ENCODE measurements at places on chromosomes 1 and 21.
A peak's percentile ranks its signal among the peaks of the same experiment; 100 is the strongest.

DNA sequence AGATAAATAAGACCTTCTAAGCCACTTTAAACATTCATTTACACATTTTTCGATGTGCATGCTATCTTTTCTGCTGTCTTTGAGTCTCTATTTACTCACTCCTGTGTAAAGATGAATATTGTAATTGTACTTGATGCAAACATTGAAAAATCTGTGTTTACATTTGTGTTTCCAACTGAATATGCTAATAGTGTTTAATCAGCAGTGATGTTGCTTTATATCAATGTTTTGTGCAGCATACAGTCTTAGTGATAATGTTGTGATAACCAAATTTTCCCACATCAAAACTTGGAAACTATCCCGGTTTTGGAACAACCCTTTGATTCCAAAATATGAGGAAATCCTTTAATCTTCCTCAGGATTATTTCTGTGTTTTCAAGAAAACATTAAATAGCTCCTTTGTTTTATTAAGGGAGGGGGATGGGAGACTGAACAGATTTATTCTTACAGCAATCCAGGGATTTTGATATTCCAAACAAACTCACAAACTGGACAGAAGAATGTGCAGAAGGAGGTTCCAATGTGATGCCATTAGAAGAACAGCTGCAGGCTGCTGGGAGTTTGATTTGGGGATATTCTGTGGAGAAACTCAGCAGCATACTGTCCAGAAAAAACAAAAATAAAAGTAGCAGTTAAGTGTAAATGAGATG, 248.0 kb downstream of the S1PR1 start:
- no peak for DNase-seq

DNA sequence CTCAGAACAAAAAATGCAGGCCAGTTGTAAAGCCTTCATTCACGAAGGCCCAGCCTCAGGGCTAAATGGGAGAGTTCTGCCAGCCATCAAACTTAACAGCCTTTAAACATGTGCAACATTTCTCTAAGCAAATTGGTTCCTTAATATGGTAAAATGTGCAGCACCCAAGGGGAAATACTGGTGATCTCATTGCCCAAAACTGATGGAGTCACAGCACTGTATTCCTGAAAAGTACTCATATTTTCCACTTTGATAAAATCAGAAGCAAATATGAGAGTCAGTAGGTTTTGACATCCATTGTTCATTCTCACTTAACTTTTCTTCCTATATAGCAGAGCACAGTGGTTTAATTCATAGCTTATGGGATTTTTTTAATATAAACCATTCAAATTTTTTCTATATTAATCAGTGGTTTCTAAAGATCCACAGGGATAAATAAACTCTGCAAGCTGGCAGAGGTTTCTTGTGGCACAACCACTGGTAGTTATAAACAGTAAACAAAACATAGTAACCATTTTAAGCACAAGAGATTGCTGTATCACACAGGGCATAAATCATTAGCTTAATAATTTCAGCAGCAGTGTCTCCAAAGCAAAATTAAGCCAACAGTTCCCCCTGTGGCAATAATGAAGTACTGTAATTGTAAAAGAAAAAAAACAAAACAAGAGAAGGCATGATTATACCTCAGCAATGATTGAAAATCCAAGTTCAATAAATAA, 106.9 kb upstream of the LYPLAL1 start:
- DNase-seq: peak; percentile 56

DNA sequence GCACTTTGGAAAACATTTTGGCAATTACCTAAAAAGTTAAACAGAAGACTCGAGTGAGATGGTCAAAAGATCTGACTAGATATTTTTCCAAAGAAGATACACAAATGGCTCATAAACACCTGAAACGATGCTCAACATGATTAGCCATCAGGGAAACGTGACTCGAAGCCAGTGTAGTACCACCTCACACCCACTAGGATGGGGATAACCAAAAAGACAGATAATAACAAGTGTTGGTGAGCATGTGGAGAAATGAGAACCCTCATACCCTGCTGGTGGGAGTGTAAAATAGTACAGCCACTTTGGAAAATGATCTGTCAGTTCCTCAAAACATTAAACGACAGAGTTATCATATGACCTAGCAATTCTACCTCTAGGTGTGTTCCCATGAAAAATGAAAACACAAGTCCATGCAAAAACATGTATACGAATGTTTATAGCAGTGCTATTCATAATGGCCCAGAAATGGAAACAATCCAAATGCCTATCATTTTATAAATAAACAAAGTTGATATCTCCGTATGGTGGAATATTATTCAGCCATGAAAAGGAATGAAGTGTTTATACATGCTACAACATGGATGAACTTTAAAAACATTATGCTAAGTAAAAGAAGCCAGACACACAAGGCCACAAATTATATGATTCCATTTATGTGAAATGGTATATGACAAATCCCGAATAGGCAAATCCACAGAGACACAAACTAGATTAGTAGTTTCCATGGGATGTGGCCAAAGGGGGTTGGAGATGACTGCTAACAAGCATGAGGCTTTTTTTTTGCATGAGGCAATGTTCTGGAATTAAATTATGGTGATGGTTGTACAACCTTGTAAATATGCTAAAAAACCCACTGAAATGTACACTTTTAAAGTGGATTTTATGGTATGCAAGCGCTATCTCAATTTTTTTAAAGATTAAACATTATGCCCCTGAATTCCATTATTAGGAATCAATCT, 625.3 kb downstream of the KIF26B start:
- peak; percentile 68 for DNase-seq

DNA sequence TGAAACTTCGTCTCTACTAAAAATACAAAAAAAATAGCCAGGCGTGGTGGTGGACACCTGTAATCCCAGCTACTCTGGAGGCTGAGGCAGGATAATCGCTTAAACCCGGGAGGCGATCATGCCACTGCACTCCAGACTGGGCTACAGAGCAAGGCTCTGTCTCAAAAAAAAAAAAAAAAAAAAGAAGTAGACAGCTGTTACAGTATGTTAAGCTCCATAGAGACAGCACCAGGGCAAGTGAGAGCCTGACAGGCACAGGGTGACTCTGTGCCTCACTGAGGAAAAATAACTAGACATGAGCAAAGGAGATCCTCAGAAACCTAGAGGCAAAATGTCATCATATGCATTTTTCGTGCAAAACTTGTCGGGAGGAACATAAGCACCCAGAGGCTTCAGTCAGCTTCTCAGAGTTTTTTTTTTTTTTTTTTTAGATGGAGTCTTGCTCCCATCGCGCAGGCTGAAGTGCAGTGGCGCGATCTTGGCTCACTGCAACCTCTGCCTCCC, 9.0 kb upstream of the PRDX1 start:
- no peak for DNase-seq

- peak; percentile 86 for DNase-seq
Measured at GRCh38 chr1:91700332-91700731, 185.6 kb downstream of the TGFBR3 start.

GRCh38 chr1:18640228-18641004, 9.8 kb downstream of the PAX7 start:
- DNase-seq: no peak

GRCh38 chr1:32518976-32519375, 20.3 kb upstream of the ZBTB8A start:
- DNase-seq: no peak

GRCh38 chr1:185568155-185569123, 165.8 kb upstream of the HMCN1 start:
- DNase-seq: no peak

DNA sequence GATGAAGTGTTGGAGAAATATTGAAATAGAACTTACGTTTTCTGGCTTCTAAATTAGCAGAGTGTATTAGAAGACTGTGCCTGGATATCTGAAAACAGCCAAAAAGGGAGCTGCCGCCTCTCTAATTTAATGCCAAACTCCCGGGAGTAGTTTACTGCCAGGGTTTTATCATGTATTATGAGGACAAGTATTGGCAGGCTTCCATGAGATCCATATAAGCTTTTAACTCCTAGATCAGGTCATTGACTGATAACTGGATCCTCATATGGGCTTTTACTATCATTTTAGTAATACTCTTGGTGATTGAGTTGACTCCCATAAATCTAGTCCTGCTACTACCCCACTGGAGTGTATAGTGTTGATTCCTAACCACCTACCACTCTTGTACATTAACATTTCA, 178.4 kb upstream of the CXADR start:
- no peak for DNase-seq

GRCh38 chr1:240539769-240540414, 72.1 kb downstream of the GREM2 start:
- no peak for DNase-seq

- no peak for DNase-seq
Measured at GRCh38 chr1:158728510-158729225, 8.1 kb upstream of the OR6K3 start.

DNA sequence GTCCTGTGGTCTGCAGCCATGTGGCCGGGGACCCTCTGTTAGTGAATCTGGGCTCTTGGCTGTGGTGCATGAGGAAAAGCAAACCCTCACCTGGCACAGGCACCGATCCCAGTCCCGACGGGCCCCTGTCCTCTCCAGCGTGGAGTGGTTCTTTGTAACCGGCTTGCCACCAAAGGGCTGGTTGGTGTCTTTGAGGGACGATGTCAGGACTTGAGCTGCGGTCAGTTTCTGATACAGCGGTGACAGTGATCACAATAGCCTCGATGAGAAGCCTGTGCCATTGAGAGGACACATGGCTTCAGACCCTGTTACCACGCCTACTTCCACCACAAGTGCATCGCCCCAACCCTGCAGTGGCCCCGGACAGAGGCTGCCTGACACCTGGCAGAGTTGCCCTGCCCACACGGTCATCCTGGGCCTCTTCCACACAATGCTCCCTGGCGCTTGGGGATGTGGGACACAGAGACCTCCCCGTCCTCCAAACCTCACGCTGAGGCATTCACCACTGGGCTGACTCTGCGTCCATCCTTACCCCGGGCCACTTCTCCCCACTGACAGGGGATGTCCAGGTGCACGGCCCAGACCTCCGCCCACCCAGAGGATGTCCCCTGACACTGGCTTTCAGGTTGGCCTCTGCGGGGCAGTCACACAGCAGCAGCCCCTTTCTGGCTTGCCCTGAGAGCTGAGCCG, 18.8 kb upstream of the ACTRT2 start:
- no peak for DNase-seq

GRCh38 chr1:11955221-11955620, 20.7 kb downstream of the PLOD1 start:
- no peak for DNase-seq

DNA sequence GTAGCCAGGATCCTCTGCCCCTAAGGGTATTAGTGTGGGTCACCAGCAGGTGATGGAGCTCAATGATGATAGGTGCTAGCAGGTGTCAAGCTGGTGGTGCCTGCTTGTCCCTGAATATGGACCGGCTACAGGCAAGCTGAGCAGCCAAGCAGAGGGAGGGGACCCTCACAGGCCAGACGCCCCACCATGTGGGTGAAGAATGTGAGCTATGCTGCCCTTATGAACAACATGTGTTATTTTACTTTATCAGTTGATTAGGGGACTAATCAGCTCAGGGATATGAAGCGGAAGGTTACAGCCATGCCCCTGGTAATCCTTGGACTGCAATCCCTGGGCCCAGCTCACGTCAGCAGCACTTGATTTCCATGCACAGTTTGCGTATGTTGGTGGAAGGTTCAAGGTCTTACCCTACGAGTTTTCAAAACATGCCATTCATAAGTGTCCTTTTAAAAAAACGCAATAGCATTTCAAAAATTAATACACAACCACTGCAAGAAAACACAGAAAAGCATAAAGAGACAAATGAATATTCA, 106.0 kb downstream of the CDC7 start:
- DNase-seq: no peak

- DNase-seq: peak; percentile 79
Measured at GRCh38 chr1:50265790-50266314, 157.1 kb downstream of the ELAVL4 start.

DNA sequence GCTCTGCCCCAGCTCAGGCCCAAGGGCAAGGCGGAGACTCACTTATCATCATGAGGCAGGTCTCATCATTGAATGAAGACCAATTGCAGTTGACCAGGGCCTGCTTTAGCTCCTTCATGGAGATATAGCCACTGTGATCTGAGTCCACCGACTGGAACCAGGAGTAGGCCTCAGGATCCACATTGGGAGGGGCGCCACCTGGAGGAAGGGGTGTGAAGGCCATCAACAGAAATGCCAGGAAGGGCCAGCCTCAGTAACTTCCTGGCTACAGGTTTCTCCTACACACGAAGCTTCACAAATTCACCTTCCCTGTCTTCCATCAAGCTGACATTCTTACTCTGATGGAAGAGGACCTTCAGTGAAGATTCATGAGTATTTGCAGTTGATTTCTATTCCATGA, 11.6 kb downstream of the PEF1 start:
- no peak for DNase-seq

GRCh38 chr1:48864913-48865312, 88.2 kb upstream of the BEND5 start:
- no peak for DNase-seq

- no peak for DNase-seq
Measured at GRCh38 chr1:980602-981395, 1.1 kb downstream of the PERM1 start.

- DNase-seq: no peak
Measured at GRCh38 chr1:71572038-71572437, 491.2 kb upstream of the ZRANB2 start.

GRCh38 chr1:202649553-202650392, 60.5 kb downstream of the SYT2 start:
- no peak for DNase-seq

DNA sequence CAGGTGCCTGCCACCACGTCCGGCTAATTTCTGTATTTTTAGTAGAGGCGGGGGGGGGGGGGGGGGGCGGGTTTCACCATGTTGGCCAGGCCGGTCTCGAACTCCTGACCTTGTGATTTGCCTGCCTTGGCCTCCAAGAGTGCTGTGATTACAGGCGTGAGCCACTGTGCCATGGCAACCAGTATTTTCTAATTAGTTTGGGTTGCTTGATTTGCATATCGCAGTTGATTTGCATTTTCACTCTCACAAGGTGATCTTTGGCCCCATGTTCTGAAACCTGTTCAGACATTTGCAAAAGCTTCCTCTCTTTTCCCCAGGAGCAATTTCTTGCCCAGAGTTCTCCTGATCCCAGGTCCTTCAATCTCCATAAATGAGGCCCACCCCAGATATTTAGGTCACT, 1.7 kb downstream of the TOR3A start:
- DNase-seq: no peak

- DNase-seq: no peak
Measured at GRCh38 chr1:53435151-53435550, 24.0 kb upstream of the DMRTB1 start.

- no peak for DNase-seq
Measured at GRCh38 chr1:213020016-213020415, 4.3 kb upstream of the ANGEL2 start.

GRCh38 chr1:229076195-229076594, 194.7 kb upstream of the RAB4A start:
- no peak for DNase-seq

All from fibroblast of skin of abdomen (primary cell).